Jurkat, Clone E6-1 (cell line): ENCODE measurements at places on chromosomes 5 and 9.

DNA sequence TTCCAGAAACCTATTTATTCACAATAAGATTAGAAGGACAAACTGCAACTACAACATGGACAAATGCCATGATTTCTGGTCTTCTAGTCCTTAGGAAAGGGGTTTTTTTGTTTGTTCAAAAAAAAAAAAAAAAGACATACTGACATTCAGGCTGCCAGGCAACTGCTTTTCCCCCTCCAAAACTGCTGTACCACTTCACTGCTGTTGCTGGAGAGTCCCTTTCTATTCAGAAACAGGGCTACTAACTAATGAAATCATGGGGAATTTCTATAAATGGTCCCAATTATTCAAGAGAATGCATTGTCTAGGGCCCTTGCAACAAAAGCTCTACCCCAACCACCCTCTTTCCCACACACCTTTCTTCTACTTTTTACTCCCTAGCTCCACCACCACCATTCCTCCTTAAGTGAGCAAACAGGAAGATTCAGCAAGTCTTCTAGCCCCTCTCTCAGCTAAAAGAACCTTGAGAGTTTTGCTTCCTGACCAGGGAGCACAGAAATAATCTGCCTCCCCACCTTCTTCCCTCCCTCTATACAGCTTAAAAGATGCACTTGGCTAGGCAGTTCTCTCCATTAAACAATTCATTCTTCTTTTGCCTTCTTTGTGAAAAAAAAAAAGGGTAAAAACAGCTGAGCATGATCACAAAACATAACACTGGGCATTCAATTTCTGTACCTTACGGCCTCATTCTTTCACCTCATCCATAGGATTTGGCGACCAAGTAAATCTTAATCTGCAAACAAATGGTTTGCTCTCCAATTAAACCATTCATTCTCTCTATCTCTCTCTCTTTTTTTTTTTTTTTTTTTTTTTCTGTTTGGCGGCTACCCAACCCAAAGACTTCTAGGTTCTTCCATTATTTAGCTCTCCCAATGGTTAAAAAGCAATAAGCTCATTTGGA is 13.8 kb downstream of the ZNF608 start:
- DNase-seq = no peak

DNA sequence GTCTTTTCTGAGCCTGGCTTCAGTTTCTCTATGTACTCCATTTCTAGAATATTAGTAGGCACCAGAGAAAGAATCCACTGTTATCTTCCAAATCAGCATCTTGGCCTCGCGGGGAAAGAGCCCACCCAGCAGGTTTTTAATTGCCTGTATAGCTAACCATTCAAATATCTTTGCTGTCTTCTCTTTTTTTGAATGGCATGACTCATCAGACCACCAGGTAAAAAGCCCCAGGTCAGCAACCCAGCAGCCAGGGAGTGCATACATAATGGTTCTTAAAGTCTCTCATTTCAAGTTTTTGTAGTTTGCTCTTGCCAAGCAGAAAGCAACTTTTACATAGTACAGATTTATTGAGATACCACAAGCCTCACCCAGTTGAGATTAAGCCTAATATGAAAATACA is 50.7 kb downstream of the TMEM167A start:
- no peak for DNase-seq

GRCh38 chr5:41408676-41409443 is 101.5 kb downstream of the PLCXD3 start:
- DNase-seq = no peak

GRCh38 chr5:120152472-120152871 is 311.6 kb upstream of the PRR16 start:
- DNase-seq = no peak

- DNase-seq = no peak
These were observed 795 bp downstream of the NDUFAF2 start for GRCh38 chr5:60945813-60946187.

GRCh38 chr5:41364346-41364745 is 146.1 kb downstream of the PLCXD3 start:
- no peak for DNase-seq

GRCh38 chr5:91252916-91253315 is 130.2 kb downstream of the ARRDC3 start:
- DNase-seq = no peak

DNA sequence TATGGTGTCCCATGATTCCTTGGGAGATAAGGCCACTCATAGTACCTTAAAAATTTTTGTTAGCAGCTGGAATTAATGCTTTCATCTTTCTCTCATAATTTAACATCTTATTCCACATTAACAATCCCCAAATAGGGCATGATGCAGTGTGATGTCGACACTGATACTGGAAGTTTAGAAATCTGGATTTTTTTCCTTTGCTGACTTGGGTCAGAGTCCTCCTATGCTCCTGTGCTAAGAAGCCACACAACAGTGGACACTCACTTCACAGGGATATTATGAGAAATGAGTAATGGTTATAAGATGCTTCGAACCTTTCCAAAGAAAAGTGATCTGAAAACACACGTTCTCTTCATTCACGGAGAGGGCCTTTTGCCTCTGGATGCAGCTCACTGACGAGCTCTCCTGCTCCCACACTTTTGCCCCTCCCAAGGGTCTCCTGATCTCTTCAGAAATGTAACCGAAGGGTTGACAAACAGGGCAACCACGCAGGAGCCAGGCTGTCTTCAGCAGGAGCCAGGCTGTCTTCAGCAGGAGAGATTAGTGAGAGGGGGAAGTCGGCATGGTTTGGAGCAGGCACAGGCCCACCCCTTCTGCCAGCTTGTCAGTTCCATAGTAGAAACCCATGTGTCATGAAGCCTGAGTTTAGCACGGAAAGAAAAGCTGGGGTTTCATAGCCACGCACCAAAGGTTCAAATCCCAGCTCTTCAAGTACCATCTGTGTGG is 247.8 kb downstream of the AOPEP start:
- no peak for DNase-seq

DNA sequence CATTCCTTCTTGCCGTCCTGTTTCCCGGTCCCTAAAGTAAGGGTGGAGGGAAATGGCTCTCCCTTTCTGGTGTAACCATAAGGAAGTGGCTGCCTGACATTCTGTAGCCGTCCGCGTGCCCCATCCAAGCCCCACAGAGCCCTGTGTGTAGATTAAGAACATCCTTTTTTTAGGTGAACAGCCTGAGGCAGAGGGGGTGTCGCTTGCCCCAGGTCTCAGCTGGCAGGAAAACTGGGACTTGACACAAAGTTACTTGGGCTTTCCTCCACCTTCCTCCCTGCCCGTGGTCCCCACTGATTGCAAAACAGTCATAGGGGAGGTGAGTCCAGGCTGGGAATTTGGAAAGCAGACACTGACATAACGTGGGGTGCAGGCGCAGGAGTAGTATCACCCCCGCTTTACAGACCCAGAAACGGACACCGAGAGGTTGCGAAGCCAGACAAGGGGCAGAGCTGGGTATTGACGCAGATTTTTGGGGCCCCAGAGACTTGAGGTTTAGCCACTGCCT is 22.8 kb downstream of the C9orf50 start:
- DNase-seq = no peak

DNA sequence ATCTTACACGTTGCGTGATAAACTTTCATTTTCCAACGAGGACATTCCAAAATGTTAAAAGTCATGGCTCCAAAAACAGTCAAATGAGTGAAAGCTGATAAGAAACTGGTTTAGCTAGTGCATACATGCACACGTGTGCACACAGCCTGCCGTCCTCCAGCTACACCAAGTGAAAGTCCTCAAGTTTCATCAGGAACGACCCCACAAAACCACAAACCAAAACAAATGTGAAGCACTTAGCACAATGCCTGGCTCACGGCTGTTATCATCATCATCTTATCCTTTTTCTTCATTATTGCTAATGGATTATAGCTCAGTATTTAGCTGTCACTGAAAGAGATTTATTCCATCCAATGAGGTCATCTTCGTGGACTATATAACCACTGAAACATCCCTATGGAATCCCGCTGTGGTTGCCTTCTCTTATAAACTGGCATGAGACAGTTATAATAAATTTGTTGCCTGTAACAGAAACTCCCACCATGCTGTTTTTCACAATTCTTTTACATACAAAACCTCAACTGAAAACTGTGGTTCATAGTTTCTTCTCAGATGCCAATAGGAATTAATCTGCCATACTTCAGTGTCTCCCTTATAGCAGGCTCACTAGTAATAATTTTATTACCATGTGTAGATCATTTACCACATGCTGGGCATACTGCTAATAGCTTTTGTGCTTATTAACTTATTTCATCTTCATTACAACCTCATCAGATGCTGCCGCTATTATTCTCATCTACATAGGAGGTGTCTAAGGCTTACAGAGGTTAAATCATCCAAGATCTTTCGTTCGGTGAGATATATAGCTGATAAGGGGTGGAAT is 56.1 kb downstream of the SAXO1 start:
- DNase-seq = peak; percentile 76

GRCh38 chr5:27473307-27474046 is 435.1 kb upstream of the CDH9 start:
- no peak for DNase-seq

DNA sequence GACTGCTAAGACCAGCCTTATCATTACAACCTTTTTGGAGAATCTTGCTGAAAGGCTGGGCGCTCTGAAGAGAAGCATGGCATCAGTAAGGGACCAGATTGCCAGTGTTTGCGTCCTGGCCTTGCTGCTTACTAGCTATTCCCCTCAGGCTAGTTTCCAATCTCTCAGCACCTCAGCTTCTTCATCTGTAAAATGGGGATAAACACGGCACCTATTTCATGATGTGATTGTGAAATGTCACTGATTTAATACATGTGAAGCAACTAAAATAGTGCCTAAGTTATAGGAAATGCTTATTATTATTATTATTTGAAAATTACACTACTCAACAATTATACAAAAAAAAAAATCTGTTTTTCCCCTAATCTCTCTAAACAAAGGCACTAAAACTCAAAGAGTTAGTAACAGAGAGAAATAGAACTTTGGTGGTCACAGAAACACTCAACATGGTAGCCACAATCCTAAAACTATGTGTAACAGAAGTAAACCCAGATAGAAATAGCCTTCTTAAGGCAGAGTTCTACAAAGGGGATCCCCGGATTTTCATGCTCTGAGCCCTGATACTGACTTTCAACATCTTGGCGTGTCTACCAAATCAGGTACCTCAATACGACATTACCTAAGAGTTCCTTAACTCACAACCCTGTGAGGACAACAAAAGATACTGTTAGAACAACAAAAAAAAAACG is 62.0 kb downstream of the ENC1 start:
- DNase-seq = no peak

DNA sequence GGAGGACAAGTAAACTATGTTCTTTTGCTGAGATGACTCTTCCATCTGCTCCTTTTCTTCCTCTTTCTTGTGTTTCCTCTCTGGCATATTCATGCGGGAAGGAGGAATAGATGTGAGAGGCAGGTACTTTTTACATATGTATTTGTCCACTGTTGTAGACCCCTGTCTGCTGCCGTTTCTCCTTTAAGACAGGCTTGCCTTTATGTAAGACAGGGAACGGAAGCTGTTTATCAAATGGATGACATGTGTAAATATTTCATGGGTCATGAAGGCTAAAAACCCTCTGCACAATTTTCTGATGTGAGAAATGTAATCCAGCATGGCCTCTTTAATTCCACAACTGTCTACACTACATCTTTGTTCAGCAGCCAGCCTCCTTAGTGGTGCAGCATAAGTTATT is 1525.5 kb upstream of the NUDT12 start:
- no peak for DNase-seq

DNA sequence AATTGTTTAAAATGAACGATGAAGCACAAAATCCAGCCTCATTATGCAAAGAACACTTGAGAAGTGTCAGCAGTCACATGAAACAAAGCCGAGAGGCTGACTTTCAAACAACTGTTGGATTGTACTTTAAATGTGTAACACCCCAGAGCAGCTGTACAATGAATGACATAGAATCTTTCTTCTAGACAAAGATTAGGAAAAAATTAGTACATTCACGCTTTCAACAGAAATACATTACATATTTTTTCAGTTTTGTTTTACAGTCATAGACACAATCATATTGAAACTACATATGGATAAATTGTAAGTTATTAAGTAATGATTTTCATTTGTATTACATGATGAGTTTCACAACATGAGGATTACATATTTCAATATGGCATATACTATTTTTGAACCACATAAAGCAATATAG is 10.6 kb upstream of the AGXT2 start:
- DNase-seq = no peak

- DNase-seq = peak; percentile 95
These were observed 1124.6 kb upstream of the ACO1 start for GRCh38 chr9:31259824-31260223.

GRCh38 chr5:68452286-68452685 is 236.7 kb downstream of the PIK3R1 start:
- no peak for DNase-seq

GRCh38 chr9:38313421-38313820 is 79.1 kb upstream of the ALDH1B1 start:
- DNase-seq = no peak

- no peak for DNase-seq
These were observed 152.0 kb upstream of the ACOT12 start for GRCh38 chr5:81545911-81546310.

GRCh38 chr5:19987612-19988361 is at the start of gene CDH18:
CDH18 (minus strand) TSS chr5:19988200; CDS start chr5:19838986, 149,214 bp downstream.
- DNase-seq = no peak

- no peak for DNase-seq
These were observed 272.9 kb upstream of the PTGER4 start for GRCh38 chr5:40406741-40407211.

GRCh38 chr9:16031971-16032370 is 479.1 kb downstream of the CCDC171 start:
- no peak for DNase-seq

DNA sequence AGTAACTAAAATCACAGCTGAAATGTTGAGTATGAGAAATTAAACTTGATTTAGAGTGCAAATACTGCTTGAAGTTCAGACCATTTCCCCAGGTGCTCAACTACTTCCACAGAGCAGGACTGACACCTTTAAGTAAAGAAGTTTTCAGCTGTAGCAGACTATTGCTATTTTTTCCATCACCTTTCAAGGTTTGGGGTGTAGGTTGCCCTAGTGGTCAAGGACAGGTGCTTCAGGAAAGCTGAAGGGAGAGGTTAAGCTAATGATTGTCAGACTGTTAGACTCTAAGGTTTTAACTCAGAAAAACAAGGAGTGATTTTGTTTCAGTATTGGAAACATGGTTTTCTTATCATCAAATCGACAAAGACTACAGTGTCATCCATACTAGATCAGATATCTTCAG is 162.1 kb downstream of the CCDC192 start:
- DNase-seq = no peak

DNA sequence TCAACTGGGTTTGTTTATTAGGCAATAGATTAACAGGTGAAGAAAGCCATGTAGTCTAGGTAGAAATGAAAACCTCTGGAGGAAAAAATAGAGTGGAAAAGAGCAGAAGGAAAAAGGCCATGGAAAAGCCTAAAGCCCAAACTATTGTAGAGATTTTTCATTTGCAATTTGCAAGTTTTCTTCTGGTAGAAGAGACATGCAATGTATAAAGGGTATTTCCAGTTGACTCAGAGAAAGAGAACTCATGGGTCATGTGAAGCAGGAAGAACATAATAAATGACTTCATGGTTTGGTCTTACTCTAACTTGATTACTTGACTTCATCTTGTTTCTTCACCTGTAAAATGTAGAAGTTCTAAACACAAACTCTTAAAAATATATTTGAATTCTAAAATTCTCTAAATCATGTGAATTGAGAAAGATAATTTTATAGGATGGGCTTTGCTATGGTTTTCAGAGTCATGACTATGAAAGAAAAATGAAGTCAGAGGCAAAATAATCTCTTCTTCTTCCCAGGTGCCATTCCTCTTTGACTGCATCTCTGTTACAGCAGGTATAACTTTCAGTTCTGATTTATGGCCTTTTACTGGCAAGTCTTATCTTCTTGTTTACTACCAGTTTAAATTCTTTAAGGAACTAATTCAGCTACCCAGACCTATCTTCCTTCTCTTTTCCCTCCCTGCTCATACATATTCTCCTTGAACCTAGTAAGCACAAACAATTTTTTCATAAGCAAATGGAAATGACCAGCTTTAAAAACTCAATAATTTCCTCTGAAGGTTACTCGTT is 47.7 kb upstream of the TMC1 start:
- DNase-seq = no peak
